ENCODE measurements at places on chromosomes 7 and 10.

- no peaks in the 10 kb centered on the region for H3K27me3 ChIP-seq
- no peak overlapping the region for H3K27ac ChIP-seq
- H3K4me3 ChIP-seq: no peak overlapping the region
- DNase-seq: no peak
Observed at GRCh38 chr10:128976856-128977255, 490.2 kb upstream of the MGMT start.

- H3K4me3 ChIP-seq: no peak overlapping the region
- H3K36me3 ChIP-seq: no peaks in the 10 kb centered on the region
- no peak overlapping the region for H3K27ac ChIP-seq
- no peak for DNase-seq
- peaks cover 25% of the 10 kb centered on the region for H3K4me1 ChIP-seq
Observed at GRCh38 chr7:28356619-28357018, 55.7 kb upstream of the CREB5 start.

DNA sequence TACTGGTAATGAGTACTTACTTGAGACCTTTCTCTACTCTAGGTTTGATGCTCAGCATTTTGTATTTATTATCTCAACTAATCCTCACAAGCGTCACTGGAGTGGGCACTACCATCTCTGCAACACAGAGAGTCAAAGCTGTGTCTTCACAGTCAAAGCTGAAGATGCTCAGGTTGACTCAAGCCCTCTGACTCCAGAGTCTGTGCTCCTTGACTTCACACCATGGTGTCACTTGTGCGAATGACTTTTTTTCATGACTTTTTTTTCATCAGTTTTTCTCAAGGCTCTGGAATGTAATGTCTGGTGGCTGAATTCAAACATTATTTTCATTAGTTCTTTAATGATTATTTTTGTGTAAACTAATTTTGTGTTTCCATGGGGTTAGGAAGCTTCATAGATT lies 30.4 kb upstream of the TARP start:
- peaks cover 5% of the 10 kb centered on the region for H3K27me3 ChIP-seq
- H3K4me1 ChIP-seq: no peaks in the 10 kb centered on the region
- DNase-seq: no peak

GRCh38 chr7:134547397-134548054 lies 1.4 kb upstream of the AKR1B15 start:
- no peaks in the 10 kb centered on the region for H3K36me3 ChIP-seq
- no peak for DNase-seq
- H3K27ac ChIP-seq: no peak overlapping the region
- peak overlapping the region; percentile 22 for H3K4me3 ChIP-seq

DNA sequence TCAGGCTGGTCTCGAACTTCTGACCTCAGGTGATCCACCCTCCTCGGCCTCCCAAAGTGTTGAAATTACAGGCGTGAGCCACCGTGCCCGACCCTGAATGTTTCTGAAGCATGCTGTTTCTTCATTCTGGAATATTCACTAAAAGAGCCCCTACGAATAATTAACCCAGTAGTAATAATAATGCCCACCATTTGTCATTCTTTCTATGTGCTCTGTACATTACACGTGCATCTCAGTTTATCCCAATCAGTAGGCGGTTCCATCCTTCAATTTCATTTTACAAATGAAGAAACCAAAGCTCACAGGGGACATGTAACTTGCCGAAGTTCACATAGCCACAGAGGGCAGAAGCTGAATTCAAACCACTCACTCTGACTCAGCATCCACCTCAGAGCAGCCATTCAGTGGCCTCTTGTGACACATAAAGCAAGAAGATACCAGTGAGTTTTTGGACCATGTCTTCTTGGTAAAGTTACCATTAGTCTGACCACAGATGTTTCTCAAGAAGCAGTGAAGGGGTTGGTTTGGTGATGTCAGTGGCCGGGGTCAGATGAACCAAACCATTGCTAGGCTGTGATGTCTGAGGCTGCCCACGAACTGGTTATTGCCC lies 71.9 kb upstream of the DUSP5 start:
- H3K27me3 ChIP-seq: no peaks in the 10 kb centered on the region
- no peak overlapping the region for H3K27ac ChIP-seq
- H3K36me3 ChIP-seq: no peaks in the 10 kb centered on the region
- no peaks in the 10 kb centered on the region for H3K4me1 ChIP-seq
- no peak for DNase-seq
- H3K4me3 ChIP-seq: no peak overlapping the region

- peak; percentile 58 for DNase-seq
- peaks cover 54% of the 10 kb centered on the region for H3K36me3 ChIP-seq
- no peak overlapping the region for H3K4me3 ChIP-seq
Observed at GRCh38 chr7:2209146-2209960, 23.4 kb downstream of the MAD1L1 start.

DNA sequence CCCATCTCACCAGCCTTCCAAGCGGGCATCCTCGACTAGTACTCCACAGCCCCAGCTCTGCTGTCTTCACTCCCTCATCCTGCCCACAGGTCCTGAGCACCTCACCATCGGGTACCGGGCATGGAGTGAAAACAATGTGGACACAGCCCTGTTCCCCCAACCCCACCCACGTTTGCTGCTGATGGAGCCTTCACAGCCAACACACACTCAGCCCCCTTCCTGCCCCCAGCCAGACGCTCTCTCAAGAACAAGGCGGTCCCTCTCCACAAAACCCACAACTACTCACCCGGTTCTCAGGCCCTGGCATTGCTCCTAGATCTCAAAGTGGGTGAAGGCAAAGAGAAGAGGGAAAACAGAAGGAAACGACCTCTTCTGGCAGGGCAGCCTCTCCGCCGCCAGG lies 56.1 kb downstream of the SLIT1 start:
- H3K27ac ChIP-seq: no peak overlapping the region
- H3K36me3 ChIP-seq: no peaks in the 10 kb centered on the region
- no peak overlapping the region for H3K4me3 ChIP-seq
- no peak for DNase-seq
- H3K27me3 ChIP-seq: no peaks in the 10 kb centered on the region

DNA sequence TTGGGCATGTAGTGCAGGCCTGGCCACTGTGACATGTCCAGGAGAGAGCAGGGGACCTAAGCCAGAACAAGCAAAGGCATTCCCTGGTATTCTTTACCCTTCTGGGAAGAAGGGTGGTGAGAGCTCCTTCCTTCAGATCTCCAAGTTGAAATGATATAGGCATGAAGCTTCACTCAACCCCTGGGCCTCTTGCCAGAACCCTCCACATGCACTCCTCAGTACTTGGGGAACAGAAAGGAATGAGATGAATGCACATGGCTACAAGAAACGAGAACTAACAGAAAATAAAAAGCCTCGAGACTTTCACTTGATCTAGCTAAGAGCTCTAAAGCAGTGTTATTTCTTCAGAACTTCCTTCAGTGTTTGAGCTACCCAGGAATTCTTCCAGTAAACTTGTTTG lies 262.2 kb downstream of the ETV1 start:
- H3K4me1 ChIP-seq: no peaks in the 10 kb centered on the region
- DNase-seq: no peak
- H3K27ac ChIP-seq: no peak overlapping the region
- no peaks in the 10 kb centered on the region for H3K27me3 ChIP-seq

- no peak for DNase-seq
- H3K36me3 ChIP-seq: peaks cover 16% of the 10 kb centered on the region
- H3K27me3 ChIP-seq: no peaks in the 10 kb centered on the region
- peak overlapping the region; percentile 92 for H3K4me3 ChIP-seq
- peaks cover 7% of the 10 kb centered on the region for H3K4me1 ChIP-seq
Observed at GRCh38 chr7:134458341-134458805, 527 bp downstream of the AKR1B1 start.

- no peaks in the 10 kb centered on the region for H3K27me3 ChIP-seq
- H3K4me1 ChIP-seq: no peaks in the 10 kb centered on the region
- H3K4me3 ChIP-seq: no peak overlapping the region
- DNase-seq: no peak
- no peaks in the 10 kb centered on the region for H3K36me3 ChIP-seq
Observed at GRCh38 chr7:20417675-20418382, 87.1 kb downstream of the ITGB8 start.

GRCh38 chr10:126179637-126180036 lies 208.6 kb downstream of the ADAM12 start:
- H3K27ac ChIP-seq: no peak overlapping the region
- H3K27me3 ChIP-seq: no peaks in the 10 kb centered on the region
- H3K4me1 ChIP-seq: no peaks in the 10 kb centered on the region

- DNase-seq: no peak
- no peak overlapping the region for H3K27ac ChIP-seq
- no peak overlapping the region for H3K4me3 ChIP-seq
- peaks cover 99% of the 10 kb centered on the region for H3K36me3 ChIP-seq
- no peaks in the 10 kb centered on the region for H3K4me1 ChIP-seq
Observed at GRCh38 chr10:93346694-93347093, 135.4 kb downstream of the MYOF start.

- DNase-seq: no peak
- no peaks in the 10 kb centered on the region for H3K36me3 ChIP-seq
- H3K4me3 ChIP-seq: no peak overlapping the region
- no peaks in the 10 kb centered on the region for H3K4me1 ChIP-seq
- no peak overlapping the region for H3K27ac ChIP-seq
Observed at GRCh38 chr7:46352004-46352954, 431.2 kb upstream of the IGFBP3 start.

DNA sequence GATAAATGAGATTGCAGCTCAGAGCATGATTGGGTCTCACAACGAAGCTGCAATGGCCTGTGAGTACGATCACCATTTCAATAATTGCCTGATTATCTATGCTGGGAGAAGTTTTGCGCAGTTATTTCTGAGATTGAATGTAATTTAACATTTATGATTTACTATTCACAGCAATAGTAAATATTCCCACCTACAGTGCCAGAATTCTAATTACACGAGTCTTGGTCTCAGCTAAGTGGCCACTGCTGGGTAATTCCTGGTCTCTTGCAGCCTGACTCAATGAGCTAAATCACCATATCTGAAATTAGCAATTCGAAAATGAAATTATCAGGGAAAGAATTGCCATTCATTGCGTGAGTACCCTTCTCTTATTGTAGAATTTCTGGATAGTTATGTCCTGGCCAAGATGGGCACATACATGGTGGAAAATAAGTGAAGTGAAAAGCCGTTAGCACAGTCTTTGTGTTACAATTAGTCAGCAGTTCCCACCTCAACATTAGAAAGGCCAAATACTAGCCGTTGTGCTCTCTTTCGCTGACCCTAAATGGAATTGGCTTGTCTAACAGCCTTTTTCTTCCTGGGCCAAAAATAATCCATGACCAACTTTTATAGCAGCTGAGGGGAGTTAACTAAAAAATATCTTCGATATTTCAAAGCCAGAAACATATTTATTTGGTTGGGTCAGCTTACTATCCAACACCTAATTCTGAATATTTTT lies 681.0 kb upstream of the C7orf33 start:
- H3K36me3 ChIP-seq: no peaks in the 10 kb centered on the region
- H3K4me3 ChIP-seq: no peak overlapping the region
- no peaks in the 10 kb centered on the region for H3K27me3 ChIP-seq
- no peaks in the 10 kb centered on the region for H3K4me1 ChIP-seq

GRCh38 chr7:14047709-14048399 lies 58.4 kb upstream of the ETV1 start:
- no peak overlapping the region for H3K4me3 ChIP-seq

DNA sequence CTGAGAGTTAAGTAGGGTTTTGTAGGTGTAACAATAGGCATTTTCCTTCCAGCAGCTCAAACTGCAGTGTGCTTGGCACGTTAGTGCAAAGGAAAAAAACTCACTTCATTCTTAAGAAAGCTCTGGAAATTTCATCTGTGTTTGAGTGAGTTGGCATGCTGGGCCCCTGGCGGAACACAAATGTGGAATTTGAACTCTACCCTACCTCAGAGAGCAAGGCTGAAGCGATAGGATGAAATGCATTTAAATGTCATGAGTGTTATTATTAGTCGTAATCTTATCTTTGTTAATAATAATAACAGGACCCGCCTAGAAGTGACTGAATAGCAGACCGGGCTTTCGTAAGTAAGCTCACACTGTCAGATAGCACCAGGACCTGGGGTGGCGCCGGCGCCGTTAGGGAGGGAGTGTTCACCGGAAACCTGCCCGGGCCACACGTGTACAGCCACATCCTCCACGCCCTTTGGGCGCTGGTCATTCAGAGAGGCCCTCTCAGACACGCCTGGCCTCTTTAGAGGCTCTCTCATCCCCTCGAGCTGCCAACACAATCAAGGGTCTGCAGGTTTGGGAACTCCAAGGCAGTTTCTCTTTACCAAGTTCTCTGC lies 63.5 kb downstream of the GRK5 start:
- H3K27ac ChIP-seq: peak overlapping the region; percentile 32
- H3K4me1 ChIP-seq: peaks cover 14% of the 10 kb centered on the region
- DNase-seq: no peak
- H3K27me3 ChIP-seq: no peaks in the 10 kb centered on the region
- no peaks in the 10 kb centered on the region for H3K36me3 ChIP-seq
- no peak overlapping the region for H3K4me3 ChIP-seq

- DNase-seq: no peak
- no peaks in the 10 kb centered on the region for H3K27me3 ChIP-seq
- H3K4me3 ChIP-seq: no peak overlapping the region
- H3K4me1 ChIP-seq: no peaks in the 10 kb centered on the region
- H3K36me3 ChIP-seq: no peaks in the 10 kb centered on the region
Observed at GRCh38 chr10:1411451-1411850, 325.9 kb downstream of the ADARB2 start.

GRCh38 chr7:34488766-34489165 lies 169.3 kb upstream of the NPSR1 start:
- DNase-seq: no peak
- no peaks in the 10 kb centered on the region for H3K4me1 ChIP-seq
- no peaks in the 10 kb centered on the region for H3K36me3 ChIP-seq
- no peak overlapping the region for H3K4me3 ChIP-seq
- H3K27me3 ChIP-seq: no peaks in the 10 kb centered on the region
- no peak overlapping the region for H3K27ac ChIP-seq

DNA sequence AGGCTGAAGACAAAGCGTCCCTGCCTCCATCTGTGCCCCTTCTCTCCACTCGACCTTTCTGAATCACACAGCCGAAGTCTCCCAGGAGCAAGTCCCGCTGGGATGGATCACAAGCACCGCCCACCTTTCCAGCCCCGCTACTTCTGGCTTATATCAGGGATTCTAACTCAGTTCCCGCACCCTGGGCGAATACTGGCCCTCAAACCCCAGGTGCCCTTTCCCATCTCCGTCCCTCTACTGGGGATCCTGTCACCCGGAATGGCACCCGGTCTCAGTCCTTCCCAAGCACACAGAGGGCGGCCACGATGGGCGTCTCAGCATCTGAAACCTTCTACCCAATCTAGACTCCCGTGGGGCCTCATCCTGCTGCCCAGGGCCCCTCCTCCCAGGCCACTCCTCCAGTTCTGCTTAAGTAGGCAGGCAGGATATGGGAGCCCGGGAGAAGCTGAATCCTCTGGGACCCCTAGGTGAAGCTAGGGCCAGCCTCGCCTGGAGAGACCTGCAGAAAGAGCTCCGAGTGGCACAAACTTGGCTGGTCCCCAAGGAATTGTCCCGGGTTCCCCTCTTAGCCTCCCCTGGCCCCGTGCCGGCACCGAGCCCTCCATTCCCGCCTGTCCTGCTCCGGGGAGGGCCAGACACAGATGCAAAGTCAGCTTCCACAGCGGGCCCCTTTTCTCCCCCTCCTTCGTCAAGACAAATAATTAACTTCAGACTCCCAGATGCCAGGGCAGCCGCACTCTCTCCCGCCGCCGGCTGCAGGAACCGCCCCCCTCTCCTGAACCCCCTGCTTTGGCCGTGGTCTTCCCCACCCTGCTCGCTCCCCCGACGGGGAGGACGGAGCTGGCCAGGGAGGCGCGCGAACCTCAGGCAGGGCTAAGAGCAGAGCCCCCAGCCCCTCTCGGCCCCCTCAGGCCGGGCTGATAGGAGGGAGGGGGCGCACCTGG lies 612 bp downstream of the KCP start:
- H3K36me3 ChIP-seq: no peaks in the 10 kb centered on the region
- peak; percentile 47 for DNase-seq
- H3K4me3 ChIP-seq: no peak overlapping the region
- no peak overlapping the region for H3K27ac ChIP-seq
